ENCODE measurements at places on chromosomes 11 and 22.

- no peak for DNase-seq
Measured at GRCh38 chr11:88521399-88521798, 183.9 kb upstream of the CTSC start.

DNA sequence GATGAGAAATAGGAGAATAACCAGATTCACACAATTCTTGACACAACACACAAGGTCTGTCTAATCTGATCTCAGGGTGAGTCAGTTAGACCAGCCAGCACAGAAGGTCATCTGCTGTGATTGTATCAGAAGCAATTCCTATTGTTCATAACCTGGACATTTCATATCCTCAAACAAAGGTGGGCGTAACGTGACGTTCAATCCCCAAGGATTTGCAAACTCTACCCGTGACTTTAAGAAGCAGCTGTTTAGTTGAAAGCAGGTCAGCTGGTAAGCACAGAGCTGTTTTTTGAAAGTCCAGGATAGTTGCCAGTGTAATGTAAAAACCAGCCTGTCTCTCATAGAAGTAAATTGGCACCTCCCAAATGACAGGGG is 385.1 kb downstream of the DCDC1 start:
- DNase-seq = no peak

DNA sequence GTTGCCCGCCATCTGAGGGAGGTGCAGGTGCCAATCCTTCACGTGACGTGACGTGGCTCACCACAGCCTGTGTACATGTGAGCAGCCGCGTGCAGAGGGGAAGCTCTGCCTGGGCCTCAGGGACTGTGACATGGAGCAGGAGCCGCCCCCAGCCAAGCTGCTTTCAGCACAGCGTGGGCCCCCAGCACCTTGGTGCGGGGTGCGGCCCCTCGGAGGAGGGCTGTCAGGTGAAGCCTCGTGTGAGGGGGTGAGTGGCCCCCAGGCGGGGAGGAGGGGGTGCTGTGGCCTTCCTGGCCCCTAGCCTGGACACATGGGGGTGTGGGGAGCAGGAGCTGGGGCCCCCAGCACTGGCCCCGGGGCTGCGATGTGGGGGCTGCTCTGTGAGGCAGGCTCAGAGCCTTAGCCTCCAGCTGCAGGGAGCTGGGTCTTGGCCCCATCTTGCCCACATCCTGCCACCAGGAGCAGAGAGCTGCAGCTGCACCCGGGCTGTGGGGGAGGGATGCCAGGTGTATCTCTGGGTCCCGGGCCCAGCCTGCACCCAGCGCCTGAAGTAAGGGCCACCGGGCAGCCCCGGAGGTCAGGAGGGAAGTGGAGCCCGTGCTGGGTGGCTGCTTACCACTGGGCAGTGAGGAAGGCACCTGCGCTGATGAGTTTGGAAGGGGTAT is at the start of gene ADORA2A:
Gene ADORA2A, plus strand, starts transcription at position 100 of the 665 bp plus-strand sequence. CDS start 5,806 bp downstream, outside the sequence.
- no peak for DNase-seq

GRCh38 chr11:93199616-93200015 is 1.8 kb upstream of the SLC36A4 start:
- peak; percentile 15 for DNase-seq

DNA sequence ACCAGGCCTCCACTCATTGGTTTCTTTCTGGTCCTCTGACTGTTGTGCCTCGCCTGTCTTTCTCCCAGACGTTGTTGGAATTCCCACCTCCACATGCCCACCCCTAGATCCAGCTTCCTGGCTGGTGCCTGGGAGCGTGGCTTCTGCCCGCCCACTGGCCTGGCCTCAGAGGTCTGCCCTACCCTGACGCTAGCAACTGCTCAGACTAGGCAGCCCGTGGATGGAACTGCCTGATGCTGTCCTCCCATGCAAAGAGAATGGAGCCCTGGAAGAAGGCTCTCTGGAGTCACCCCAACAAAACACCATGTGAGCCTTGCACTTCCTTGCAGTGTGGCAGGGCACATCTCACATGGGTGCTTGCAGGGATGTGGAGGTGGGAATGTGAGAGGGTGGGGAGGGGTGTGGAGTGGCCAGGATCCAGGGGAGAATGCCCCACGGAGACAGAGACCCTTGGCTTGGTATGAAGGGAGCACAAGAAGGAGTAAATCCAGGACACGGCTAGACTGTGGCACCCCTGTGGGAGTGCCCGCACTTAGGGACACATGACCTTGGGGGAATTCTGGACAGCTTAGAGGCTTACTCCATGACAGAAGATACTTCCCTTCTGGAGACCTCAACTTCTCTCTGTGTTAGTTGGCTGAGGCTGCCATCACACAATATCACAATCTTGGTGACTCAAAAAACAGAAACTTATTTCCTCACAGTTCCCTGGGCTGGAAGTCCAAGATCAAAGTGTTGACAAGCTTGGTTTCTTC is 22.5 kb upstream of the ADA2 start:
- DNase-seq = no peak

DNA sequence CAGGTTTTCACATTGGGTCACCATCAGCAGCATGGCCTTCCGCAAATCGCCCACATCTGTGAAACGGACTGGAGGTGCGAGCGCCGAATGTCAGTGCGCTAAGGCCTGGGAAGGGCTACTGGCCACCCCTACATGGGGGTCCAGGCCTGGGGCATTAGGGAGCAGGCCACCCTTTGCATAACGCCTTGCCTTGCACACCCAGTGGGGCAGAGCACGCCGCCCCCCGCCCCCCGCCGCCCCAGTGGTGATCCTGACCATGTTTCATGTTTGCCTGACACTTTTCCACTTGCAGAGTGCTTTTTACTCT is 2.6 kb downstream of the GRK2 start:
- DNase-seq = no peak

DNA sequence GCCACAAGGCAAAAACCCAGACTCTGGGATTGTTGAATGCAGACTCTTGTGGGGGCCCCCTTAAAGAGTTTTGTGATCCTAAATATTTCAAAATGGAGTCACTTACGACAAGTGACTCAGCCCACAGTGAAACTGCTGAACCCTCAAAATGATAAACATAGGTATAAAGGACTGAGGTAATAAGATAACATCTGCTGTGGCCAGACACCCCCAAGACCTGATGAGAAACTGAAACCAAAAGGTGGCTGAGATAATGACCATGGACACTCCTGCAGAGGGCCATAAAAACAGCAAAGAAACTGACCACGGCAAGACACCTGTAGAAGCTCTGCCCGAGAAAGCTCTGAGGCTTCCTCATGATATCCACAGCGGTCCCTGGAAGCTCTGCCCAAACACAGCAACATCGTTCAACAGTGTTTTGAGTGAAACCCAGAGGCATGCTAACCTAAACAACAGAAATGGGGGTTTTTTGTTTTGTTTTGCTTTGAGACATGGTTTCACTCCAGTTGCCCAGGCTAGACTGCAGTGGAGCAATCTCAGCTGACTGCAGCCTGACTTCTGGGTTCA is 1.6 kb upstream of the PLAAT4 start:
- DNase-seq = peak; percentile 45

GRCh38 chr11:62152245-62153086 is 28.7 kb downstream of the INCENP start:
- no peak for DNase-seq

DNA sequence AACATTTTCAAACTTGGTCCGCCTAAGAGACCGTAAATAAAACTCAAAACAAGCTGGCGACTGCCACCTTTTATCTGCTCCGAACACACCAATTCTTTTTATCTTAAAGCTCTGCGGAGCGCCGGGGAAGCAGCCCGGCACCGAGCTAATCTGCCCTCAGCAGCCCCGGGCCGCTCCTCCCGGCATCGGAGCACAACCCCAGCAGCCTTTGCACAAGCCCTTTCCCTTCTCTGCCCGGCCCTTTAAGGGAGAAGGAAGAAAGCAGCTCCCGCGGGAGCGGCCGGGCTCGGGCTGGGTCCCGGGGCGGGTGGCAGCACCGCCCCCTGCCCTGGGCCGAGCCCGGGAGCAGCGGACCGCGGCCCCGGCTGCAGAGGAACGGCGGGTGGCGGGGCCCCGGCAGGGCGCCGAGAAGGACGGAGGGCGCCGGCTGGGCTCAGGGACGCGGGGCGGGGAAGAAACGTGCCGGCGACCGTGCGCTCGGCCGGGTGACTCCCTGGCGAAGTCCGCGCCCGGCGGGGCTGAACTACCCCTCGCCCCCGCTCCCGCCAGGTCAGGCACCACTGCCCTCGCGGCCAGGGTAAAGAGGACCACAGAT is 133.6 kb upstream of the C11orf58 start:
- DNase-seq = peak; percentile 86

- DNase-seq = no peak
Measured at GRCh38 chr22:23063539-23064380, 6.6 kb upstream of the GNAZ start.

- no peak for DNase-seq
Measured at GRCh38 chr11:75472081-75472732, 39.2 kb upstream of the KLHL35 start.

- no peak for DNase-seq
Measured at GRCh38 chr11:10785146-10785474, 23.6 kb downstream of the EIF4G2 start.

DNA sequence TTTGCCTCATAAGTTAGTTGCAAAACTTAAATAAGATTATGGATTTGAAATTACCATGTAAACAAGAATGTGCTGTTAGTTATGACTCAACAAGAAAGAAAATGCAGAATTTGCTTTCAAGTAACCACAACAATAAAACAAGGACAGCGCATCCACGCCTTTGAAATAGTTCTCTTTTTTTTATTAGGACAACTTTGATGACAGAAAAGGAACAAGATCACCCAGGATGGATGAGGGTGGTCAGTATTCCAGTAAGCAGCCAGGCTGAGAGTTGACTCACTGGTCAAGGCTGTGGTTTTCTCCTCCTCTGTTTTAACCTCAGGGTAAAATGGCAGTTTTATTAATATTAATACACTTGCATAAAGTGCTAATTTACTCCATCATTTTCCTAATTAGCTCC is 544.4 kb downstream of the OPCML start:
- DNase-seq = no peak

- DNase-seq = no peak
Measured at GRCh38 chr11:33692013-33692504, 8.6 kb downstream of the C11orf91 start.

GRCh38 chr11:65419772-65420481 is 2.7 kb upstream of the NEAT1 start:
- DNase-seq = peak; percentile 83

DNA sequence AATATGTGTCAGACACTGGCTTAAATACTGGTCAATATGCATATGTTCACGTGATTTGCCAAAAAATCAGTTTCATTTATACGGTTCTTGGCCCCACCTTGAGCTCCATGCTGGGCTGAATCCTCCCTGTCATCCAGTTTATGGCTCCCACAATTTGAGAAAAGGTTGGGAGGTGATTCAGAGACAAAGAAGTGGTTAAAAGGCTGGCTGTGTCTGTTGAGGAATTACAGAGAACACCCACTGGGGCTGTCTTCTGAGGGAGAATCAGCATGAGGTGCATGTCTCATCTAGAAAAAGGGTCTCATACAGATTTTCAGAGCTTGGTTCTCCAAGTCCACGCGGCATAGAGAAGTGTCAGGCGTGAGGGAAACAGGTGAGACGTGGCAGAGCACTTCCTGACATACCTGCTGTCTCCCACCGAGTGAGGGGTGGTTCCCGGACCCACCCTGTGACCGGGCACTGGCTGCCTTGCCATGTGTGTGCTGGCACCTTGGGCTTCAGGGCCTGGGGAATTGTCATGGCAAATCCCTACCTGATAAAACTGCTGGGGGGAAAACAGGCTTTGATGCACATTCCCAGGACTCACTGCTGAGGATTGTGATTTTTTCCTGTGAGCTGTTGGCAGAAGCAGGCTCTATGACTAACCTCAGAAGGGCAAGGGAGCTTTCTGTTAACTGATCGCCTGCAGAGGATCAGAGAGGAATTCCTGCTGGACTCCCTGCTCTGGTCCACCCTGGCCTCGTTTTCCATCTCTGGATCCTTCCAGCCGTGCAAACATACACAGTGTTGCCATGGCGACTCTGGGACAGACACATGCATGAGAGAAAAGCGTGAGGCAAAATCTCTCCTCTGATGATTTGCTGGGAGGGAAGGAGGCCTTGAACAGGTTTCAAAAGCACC is 223.6 kb downstream of the ADAMTS15 start:
- no peak for DNase-seq

- DNase-seq = no peak
Measured at GRCh38 chr11:111361874-111362273, 17.2 kb downstream of the POU2AF1 start.

GRCh38 chr22:38214302-38215056 is 12.7 kb downstream of the MAFF start:
- DNase-seq = no peak

- no peak for DNase-seq
Measured at GRCh38 chr22:45917146-45917545, 59.8 kb downstream of the WNT7B start.

- DNase-seq = no peak
Measured at GRCh38 chr11:117627259-117627658, 169.8 kb downstream of the DSCAML1 start.

DNA sequence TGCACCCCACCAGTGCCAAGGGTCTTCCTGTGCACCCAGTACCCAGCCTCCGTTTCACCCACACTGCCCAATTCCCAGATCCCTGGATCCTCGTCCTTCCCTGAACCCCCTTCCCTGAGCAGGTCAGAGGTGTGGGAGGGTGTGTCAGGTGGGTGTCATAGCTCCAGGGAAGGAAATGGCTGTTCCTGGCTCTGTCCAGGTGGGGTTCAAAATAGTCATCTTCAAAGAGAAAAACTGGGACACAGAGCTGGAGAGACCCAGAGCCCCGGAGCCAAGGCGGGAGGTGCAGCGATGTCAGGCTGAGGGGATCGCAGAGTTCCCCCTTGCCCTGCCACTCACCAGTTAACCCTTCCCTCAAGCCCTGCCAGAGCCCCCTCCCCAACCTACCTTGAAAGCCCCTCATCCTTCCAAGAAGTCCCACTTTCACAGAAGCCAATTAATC is 698 bp downstream of the C1QTNF4 start:
- DNase-seq = no peak

- no peak for DNase-seq
Measured at GRCh38 chr11:14399087-14399486, 40.1 kb upstream of the RRAS2 start.

GRCh38 chr11:101498891-101499290 is 84.9 kb downstream of the TRPC6 start:
- DNase-seq = no peak

- peak; percentile 93 for DNase-seq
Measured at GRCh38 chr11:88345408-88345807, 7.9 kb upstream of the CTSC start.

DNA sequence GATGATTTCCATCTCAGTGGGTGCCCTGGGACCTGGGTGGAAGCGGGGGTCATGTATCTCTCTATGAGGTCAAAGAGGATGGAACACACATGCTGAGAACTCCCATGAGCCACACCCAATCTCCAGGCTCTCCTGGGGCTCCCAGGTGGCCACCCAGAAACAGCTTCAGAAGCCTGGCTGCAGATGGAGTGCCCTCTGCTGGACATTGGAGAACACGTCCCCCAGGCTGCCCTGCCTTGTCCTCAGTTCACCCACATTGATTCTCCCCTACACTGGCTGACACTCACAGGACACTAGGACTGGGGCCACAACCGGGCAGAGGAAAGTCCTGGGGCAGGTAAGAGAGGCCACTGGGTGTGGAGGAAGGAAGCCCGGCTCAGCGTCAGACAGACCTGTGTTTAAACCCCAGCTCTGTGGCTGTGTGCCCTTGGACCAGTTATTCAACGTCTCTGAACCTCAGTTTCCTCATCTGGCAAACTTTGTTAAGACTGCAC is 4.5 kb upstream of the NOL12 start:
- DNase-seq = peak; percentile 83

Measured in OCI-M1 (cell line).